Stimulated activated CD4-positive, alpha-beta T cell treated with anti-CD3 and anti-CD28 coated beads, Interleukin-1b, Interleukin-23, amount 100 ng/mL, for 4 hours (primary cell): ENCODE measurements at places on chromosomes 1 and 21.

GRCh38 chr1:195590649-195591048 is 1017.6 kb downstream of the KCNT2 start:
- no peak for DNase-seq

DNA sequence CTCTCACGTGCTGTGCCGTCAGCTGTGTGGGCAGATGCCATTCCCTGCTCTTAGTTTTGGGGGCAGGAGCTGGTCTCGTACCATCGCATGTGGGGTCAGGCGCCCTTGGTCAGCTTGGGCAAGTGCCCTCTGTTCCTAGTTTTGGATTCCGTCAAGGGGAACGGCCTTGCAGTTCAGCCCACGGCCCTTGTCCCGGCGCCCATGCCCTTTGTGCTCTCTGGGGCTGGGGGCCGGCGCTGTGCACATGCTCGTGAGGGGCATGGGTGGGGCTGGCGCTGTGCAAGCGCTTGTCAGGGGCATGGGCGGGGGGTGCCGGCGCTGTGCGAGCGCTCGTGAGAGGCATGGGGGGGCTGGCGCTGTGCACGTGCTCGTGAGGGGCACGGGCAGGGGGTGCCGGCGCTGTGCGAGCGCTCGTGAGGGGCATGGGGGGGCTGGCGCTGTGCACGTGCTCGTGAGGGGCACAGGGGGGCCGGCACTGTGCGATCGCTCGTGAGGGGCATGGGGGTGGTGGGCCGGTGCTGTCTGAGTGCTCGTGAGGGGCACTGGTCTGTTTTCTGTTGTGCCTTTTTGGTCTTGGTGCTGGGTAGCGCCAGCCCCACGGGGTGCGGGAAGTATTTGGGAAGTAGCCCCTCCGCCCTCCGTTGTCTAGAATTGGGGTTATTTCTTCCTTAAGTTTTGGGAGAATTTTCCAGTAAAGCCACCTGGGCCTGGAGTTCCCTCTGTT is 29.5 kb upstream of the DIP2A start:
- no peak for DNase-seq

DNA sequence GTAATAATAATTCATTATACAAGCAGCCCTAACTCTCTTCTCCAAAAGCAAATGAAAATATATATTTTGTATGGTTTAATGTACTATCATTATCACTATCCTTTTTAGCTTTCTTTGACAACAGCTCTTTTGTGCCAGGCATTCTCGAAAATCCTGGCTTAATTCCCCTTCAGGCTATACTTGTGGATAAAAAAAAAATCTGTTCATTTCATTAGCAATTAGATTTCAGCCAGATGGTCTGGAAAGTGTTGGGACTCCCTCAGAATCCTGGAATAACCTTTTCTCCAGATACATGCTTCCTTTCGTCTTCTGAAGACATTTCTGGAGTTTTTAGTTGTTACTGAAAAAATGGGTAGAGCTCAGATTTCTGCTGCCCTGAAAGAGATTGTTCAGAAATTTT is 83.4 kb upstream of the PLPPR4 start:
- DNase-seq: no peak

- DNase-seq: no peak
These were observed 7.5 kb downstream of the ID3 start for GRCh38 chr1:23551849-23552248.

DNA sequence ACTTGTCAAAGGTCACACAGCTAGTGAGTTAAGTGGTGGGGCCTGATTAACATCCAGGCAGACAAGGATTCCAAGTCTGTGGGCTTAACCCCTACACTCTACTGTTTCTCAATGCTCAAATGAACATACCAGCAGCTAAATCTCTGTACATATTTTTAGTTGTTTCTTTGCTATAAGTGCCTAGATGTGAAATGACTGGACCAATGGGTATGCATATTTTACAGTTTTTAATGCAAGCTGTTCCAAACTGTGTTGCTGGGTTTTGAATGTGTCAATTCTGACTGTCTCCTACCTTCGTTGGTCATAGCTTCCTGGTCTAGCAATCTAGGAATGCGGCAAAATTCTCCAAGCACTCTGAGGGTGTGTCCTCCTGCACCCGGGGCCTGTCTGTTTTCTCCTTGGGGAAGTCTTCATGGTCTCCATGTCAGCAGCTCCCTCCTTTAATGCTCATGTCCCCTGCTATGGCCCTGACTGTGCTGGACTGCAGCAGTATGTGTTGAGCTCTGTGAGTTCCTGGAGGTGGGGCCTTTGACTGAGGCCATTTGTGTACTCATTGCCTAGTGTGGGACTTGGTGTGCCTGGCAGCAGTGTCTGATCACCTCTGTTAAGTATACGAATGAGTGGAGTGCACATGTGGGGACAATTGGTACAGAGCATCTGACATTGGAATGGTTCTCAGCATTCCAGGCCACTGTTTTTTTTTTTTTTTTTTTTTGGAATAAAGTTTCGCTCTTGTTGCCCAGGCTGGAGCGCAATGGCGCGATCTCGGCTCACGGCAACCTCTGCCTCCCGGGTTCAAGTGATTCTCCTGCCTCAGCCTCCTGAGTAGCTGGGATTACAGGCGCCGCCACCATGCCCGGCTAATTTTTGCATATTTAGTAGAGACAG is 72.9 kb upstream of the SLC2A1 start:
- no peak for DNase-seq

GRCh38 chr1:209580577-209580976 is 2.9 kb upstream of the CAMK1G start:
- DNase-seq: no peak

- DNase-seq: no peak
These were observed 12.2 kb downstream of the FH start for GRCh38 chr1:241507189-241507863.

- no peak for DNase-seq
These were observed 75.5 kb downstream of the PRDM2 start for GRCh38 chr1:13775459-13775858.

GRCh38 chr1:152836870-152837269 is 5.8 kb upstream of the LCE6A start:
- DNase-seq: no peak

- no peak for DNase-seq
These were observed 578 bp downstream of the USP21 start for GRCh38 chr1:161159913-161160243.

DNA sequence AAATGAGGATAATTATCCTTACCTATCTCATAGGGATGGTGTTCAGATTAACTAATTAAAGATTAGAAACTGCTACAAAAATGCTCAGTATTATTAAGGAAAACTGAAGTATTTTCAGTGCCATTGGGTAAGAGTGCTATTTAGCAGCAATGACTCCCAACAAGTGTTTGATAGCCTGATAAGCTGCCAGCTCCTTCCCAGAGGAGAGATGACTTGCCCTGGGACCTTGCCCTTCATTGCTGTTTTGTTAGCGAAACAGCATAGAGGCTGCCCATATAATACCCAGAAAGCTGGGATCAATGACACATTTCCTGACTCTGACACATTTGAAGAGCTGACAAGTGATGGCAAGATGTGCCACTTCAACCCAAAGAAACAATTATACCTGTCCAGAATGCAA is 592.2 kb downstream of the ADGRL2 start:
- no peak for DNase-seq

DNA sequence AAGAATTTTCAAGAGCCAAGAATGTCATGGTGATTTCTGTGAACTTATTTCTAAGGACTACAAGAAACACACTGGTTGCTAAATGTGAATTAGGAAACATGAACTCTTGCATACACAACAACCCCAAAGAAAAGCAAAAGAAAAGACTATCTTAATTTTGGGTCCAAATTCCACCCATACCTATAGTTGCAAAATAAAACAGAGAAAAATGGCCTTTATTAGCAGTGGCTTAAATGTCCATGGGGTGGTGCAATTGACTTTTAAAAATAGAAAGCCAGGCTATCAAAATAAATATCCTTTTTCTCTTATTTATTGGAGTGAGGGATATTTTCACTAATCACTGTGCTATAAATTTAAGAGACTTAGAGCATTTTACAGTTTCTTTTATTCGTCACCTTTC is 80.9 kb upstream of the DPYD start:
- no peak for DNase-seq

- no peak for DNase-seq
These were observed 12.6 kb downstream of the PIGP start for GRCh38 chr21:37060296-37060695.

DNA sequence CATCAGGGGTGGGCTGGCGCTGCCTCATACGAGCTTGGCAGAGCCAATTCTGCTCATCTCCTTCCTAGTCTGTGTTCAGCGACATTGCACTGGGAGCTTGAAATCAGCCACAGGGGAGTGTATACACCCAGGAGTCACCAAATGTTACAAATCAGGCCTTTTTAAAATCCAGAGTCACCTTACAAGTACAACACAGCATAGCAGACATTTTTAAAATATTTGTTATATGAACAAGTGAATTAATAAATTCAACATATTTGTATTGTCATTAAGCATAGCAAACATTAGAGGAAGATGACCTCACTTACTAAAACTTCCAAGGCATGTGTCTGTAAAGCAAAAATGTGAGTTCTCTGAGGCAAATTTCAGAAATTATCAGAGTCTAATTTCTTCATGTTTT is 210.0 kb downstream of the HLX start:
- no peak for DNase-seq

- no peak for DNase-seq
These were observed 15.9 kb downstream of the LYPD8 start for GRCh38 chr1:248739572-248740205.

DNA sequence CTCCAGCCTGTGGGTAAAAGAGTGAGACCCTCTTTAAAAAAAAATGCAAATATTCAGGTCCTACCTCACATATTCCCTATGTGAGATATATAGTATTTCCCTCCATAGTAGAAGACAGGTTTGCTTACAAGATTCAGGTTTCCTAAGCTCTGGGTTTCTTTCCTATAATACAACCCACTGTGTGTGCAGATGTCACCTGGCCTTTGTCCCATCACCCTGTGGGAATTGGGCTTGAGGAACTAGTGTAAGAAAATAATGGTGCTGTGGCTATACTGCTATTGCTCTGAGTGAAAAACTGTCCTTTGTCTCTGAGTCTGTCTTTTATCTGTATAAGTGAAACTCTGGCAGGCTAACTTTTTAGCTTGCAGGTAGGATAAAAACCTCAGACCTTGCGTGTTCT is 13.0 kb downstream of the C1orf146 start:
- DNase-seq: no peak

DNA sequence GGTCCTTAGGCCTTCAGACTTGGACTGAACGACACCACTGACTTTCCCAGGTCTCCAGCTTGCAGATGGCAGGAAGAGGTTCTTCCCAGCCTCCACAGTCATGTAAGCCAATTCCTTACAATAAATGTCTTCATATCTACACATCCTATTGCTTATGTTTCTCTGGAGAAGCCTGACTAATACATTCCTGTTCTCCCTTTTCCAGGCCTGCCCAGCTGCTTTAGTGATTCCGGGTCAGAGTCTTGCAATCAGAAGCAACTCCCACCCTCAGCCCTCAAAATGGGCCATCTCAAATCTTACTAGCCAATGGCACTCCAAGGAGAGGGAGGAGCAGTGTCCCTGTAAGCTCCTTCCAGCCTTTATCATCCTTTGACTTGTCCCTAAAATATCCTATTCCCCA is 16.4 kb upstream of the CPT2 start:
- no peak for DNase-seq

DNA sequence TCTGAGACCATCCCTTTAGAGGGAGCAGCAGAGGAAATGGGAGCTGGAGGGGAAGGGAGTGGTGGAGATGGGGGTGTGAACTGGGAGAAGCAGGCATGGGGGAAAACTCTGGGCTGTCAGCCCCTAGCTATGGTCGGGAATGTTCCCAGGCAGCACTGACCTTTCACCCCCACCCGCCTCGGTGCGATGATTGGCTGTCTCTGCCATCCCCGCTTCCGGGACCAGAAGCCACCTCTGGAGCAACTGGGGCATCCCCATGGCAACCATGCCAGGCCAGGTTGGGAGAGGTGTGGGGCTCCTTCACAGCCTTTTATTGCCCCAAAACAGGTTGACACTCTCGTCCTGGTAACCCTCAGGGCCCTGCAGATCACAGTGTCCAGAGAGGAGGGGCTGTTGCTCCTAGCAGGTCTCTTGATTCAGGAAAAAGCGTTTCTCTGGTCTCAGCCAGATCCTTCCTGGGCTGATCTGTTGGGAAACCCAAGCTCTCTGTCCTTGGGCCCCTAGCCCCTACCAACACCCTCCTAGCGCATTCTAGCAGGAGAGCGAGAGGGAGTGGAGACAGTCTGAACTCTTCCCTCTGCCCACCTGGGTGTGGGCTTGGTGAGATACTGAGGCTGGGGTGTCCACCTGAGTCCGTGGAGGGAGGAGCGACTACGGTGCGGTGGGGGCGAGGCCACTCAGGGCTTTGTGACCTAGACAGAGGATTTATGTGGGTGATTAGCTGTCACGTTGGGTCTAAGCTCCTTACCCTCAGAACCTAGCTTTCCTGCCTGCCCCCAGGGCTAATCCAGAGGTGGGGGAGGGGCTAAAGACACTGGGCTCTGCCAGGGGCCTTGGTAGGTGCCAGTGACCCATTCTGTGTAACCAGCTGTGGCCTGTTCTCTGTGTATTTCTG is 12.2 kb upstream of the SLC6A9 start:
- no peak for DNase-seq

GRCh38 chr1:91948097-91948496 is 1.1 kb upstream of the BRDT start:
- DNase-seq: no peak

DNA sequence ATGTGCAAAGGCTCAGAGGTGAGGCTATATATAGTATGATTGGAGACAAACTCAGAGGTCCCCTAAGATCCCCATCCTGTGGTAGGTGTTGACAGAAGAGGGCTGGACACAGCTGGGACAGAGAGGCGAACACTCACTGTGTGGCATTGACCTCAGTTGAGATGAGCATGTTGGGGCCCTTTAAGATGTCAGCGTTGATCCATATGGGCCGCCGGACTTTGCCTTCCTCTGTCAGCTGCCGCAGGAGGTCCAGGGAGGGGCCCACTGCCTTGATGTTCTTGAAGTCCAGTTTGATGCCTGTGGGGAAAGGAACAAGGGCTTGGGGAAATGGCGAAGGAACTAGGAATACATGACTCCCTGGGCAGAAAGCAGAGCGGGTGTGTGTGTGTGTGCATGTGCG is 8.8 kb downstream of the FAM151A start:
- no peak for DNase-seq
